ENCODE measurements at places on chromosomes 12 and 14. TPM values are rescaled to one million over a fixed set of nuclear protein-coding genes. Genes with fewer than 3 reads are reported as not detected.
A peak's percentile ranks its signal among the peaks of the same experiment; 100 is the strongest.

- DNase-seq: peak; percentile 50
- H3K4me3 ChIP-seq: no peak overlapping the region
- H3K27me3 ChIP-seq: no peaks in the 10 kb centered on the region
- H3K4me1 ChIP-seq: peaks cover 31% of the 10 kb centered on the region
- 0 out of 2 replicates have a peak, but pooled peaks cover 2% of the 10 kb centered on the region for H3K36me3 ChIP-seq
- peak overlapping the region; percentile 36 for H3K27ac ChIP-seq
These were observed 53.1 kb upstream of the PLEKHG7 start for GRCh38 chr12:92649511-92650227.

GRCh38 chr14:20377171-20377570 lies 33.7 kb downstream of the PARP2 start:
- no peak for DNase-seq
- H3K27me3 ChIP-seq: no peaks in the 10 kb centered on the region
- H3K4me1 ChIP-seq: no peaks in the 10 kb centered on the region
- peaks cover 37% of the 10 kb centered on the region for H3K36me3 ChIP-seq
- H3K27ac ChIP-seq: no peak overlapping the region

DNA sequence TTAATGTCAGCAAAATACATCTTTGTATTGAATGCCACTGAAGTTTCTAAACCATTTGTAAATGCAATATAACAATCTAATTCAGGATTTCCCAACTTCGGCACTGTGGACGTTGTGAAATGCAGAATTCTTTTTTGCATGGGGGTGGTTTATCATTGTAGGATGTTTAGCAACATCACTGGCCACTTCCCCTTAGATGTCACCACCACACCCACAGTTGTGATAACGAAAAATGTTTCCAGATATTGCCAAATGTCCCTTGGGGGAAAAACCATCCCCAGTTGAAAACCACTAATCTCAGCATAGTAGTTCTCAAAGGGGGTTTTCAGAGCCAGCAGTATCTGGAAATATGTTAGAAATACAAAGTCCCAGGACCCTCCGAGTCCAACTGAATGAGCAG lies 203.3 kb downstream of the NAV3 start:
- no peaks in the 10 kb centered on the region for H3K27me3 ChIP-seq
- no peaks in the 10 kb centered on the region for H3K36me3 ChIP-seq
- DNase-seq: no peak
- H3K27ac ChIP-seq: no peak overlapping the region

- H3K27ac ChIP-seq: no peak overlapping the region
- no peak overlapping the region for H3K4me3 ChIP-seq
- H3K4me1 ChIP-seq: peaks cover 65% of the 10 kb centered on the region
- H3K36me3 ChIP-seq: no peaks in the 10 kb centered on the region
These were observed 12.6 kb downstream of the RASSF8 start for GRCh38 chr12:25970916-25971653.

B4GALNT1 gene
- 1.2 TPM for total RNA-seq

LMO3 gene
- total RNA-seq: 22.2 TPM

Measured in WTC11 (cell line).